Dorsolateral prefrontal cortex (tissue), 122 donors: ENCODE measurements at places on chromosomes 11 and 22.

- peak; percentile 79 for DNase-seq
These were observed 1.1 kb downstream of the MTFP1 start for GRCh38 chr22:30426388-30427353.

DNA sequence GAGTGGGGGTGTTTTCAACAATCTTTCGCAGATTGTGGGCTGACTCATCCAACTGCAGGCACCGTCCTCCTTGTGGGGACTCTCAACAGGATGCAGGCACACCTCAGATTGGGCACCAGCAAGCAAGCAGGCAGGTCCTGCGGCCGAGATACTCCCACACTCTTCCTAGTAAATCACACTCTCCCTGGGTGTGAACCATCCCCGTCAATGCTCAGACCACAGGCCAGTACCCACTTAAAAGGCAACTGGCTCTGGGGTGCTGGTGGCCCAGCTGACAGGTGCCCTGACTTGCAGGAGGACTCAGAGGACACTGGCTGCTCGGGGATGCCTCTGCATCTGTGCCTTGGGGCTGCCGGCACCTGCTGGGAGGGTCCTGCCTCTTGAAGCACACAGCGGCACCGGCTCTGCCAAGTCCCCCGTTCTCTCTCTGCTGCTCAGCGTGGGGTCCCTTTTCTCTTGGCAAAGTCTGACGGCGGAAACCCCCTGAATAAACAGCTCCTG, 282.5 kb downstream of the CTTN start:
- DNase-seq, result no peak

GRCh38 chr22:25013607-25014006, 61.1 kb downstream of the KIAA1671 start:
- no peak for DNase-seq

DNA sequence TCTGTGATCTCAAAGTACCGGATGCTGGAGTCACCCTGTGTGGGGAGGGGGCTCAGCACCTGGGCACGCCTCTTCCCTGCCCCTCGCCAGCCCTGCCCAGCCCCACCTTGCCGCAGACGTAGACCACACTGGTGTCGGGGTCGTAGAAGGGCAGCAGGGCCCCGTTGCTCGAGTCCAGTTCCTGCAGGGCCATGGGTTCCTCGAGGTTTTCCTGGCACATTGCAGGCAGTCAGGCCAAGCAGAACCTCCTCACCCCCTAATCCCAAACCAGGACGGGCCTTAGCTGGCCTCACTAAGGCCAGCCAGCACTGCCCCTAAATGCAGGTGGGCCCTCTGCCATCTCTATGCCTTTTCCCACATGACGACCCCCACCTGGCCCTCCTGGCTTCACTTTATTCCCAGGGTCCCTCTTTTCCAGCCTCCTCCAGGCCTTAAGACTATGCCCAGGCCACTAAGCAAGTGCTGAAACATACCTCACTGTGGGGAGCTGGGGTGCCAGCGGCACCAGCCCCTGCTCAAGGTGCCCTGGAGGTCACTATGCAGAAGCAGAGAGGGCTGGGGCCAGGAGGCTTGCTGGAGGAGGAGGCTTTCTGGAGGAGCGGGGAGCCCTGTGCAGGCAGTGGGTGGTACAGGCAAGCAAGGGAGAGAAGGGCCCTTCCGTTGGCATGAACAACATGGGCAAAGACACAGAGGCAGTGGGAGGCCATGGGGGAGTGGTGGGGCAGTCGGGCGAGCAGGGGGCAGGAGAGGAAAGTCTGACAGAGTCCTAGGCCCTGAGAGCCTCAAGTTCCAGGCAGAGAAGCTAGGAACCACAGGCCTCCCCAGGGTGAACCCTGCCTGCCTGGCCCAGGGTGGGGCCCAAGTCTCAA, 2.8 kb downstream of the CORO1B start:
- no peak for DNase-seq

DNA sequence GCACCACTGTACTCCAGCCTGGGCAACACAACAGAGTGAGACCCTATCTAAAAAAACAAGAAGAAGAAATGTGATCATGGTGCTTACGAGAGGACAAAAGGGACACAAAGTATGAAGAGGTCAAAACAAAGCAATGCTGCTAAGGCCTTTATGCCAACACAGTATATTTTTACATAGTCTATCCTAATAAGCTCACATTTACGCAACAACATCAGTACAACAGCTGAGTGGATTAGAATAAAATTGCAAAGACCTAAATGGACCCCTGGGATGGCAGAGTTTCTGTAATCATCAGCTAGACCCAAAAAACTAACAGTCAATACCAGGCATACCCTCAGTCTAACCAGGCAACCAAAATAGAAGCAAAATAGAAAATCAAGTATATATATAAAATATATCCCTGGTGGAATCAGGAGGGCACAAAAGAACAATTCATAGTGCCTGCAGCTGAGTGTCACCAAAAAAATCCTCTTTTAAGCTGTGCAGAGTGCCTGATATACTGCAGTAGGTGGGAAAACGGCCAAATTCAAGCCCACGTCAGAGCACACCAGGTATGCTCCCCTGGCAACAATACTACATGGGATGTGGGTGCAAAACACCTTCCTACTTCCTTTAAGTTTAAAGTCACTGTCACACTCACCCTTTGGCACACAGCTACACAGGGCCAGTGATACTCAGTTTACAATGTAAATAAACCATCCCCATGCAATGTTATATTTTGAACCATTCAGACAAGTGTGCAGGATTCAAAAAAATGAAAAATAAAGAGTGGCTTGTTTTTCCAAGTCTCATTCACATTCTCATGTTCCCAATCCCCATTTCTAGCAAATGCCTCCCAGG, 57.8 kb downstream of the RBFOX2 start:
- no peak for DNase-seq

DNA sequence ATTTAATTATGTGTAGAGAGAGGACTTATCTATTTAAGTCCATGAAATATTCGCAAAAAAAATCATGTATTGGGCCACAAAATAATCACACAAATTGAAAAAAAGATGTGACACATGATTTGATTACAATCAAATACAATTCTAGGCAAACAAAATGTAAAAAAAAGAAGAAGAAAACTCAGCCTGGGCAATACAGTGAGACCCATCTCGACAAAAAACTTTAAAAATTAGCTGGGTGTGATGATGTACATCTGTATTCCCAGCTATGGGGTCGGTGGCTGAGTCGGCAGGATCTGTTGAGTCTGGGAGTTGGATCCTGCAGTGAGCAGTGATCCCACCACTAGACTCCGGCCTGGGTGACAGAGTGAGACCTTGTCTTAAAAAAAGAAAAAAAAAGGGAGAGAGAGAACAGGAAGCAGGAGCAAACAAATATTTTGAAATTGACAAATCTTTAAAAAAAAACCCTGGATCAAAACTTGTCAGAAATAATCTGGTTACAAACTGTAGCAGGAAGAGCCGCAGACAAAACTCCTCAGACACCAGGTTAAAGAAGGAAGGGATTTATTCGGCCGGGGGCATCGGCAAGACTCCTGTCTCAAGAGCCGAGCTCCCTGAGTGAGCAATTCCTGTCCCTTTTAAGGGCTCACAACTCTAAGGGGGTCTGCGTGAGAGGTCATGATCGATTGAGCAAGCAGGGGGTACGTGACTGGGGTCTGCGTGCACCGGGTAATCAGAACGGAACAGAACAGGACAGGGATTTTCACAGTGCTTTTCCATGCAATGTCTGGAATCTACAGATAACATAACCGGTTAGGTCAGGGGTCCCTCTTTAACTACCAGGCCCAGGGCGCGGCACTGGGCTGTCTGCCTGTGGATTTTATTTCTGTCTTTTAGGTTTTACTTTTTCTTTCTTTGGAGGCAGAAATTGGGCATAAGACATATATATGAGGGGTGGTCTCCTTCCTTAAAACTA, 3.3 kb upstream of the TYMP start:
- DNase-seq, result no peak
